WTC11 (cell line): ENCODE measurements at places on chromosomes 6 and 20. TPM values are rescaled to one million over a fixed set of nuclear protein-coding genes. Genes with fewer than 3 reads are reported as not detected.

DNA sequence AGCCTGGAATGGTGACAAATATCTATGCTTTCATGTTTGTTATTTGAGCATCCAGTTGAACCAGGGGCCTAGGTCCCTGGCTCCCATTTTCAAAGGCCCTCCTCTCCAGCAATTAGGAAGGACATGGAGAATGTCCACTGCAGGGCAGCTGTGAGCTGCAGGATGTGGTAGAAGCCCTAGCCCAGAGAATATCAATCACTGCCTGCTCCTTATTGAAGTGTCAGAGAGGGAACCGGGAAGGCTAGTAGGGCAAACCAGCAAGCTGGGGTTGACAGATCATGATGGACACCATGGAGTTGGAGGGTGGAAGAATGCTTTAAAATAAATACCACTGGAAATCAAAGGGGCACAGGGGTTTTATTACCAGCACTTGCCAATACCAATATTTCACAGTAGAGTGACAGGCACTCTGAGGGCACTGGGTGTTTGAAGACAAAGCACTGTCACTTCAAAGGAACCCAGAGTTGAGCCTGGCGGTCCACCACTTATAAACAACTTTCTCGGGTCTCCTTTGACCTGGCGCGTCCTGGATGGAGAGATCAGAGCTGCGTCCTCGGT is 47.7 kb downstream of the ZNF831 start:
- no peak for DNase-seq
- peaks cover 5% of the 10 kb centered on the region for H3K27me3 ChIP-seq
- H3K4me3 ChIP-seq, result no peak overlapping the region
- H3K27ac ChIP-seq, result no peak overlapping the region
- peaks cover 13% of the 10 kb centered on the region for H3K4me1 ChIP-seq

The LRRC73 gene
- total RNA-seq, result 0.73 to 1.4 TPM (median 0.76 TPM) in 3 replicates

The MOXD1 gene
- total RNA-seq, result 1.7 to 2.4 TPM (median 2.3 TPM) in 3 replicates

- H3K36me3 ChIP-seq, result peaks cover 25% of the 10 kb centered on the region
- H3K27ac ChIP-seq, result no peak overlapping the region
- no peaks in the 10 kb centered on the region; the same call in 1 of the 2 replicates for H3K4me1 ChIP-seq
- no peak overlapping the region for H3K4me3 ChIP-seq
These were observed 79.4 kb downstream of the SNX5 start for GRCh38 chr20:17889226-17889625.

GRCh38 chr6:53654745-53655240 is 10.8 kb downstream of the KLHL31 start:
- no peak overlapping the region for H3K4me3 ChIP-seq
- peaks cover 6% of the 10 kb centered on the region for H3K4me1 ChIP-seq
- H3K27me3 ChIP-seq, result peaks cover 20% of the 10 kb centered on the region
- H3K27ac ChIP-seq, result no peak overlapping the region
- DNase-seq, result no peak
- no peaks in the 10 kb centered on the region for H3K36me3 ChIP-seq

The CALHM6 gene
- 0.21 to 1.4 TPM (median 0.44 TPM) in 3 replicates for total RNA-seq

DNA sequence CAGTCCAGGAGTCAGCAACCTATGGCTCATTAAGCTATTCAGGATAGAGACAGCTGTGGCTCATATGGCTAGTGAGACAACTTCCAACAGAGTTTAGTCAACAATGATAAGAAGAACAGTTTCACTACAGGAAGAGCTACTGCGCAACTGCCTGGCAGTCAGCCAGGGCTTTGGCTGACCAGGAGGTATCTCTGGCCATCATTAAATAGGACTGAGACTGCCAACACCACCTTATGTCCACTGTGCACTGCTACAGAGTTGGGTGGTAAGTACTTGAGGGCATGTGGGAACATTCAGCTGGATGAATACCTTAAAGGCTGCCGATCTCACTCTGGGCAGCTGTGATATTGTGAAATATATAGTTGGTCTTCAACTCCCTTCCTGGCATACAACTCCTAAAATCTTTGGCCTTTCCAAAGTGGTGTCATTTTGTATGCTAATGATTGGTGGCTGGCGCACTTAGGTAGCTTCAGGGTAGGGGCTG is 52.2 kb upstream of the FAM83C start:
- H3K27me3 ChIP-seq, result no peaks in the 10 kb centered on the region
- DNase-seq, result no peak
- peaks cover 5% of the 10 kb centered on the region; the same call in 1 of the 2 replicates for H3K4me1 ChIP-seq
- no peak overlapping the region for H3K4me3 ChIP-seq
- no peak overlapping the region for H3K27ac ChIP-seq

GRCh38 chr6:79833964-79834284 is 113.4 kb downstream of the ELOVL4 start:
- DNase-seq, result no peak
- H3K36me3 ChIP-seq, result no peaks in the 10 kb centered on the region
- no peaks in the 10 kb centered on the region for H3K4me1 ChIP-seq
- H3K27me3 ChIP-seq, result no peaks in the 10 kb centered on the region
- H3K4me3 ChIP-seq, result no peak overlapping the region

GRCh38 chr6:20876036-20876435 is 341.8 kb downstream of the CDKAL1 start:
- DNase-seq, result no peak
- H3K36me3 ChIP-seq, result no peaks in the 10 kb centered on the region
- H3K4me3 ChIP-seq, result no peak overlapping the region

DNA sequence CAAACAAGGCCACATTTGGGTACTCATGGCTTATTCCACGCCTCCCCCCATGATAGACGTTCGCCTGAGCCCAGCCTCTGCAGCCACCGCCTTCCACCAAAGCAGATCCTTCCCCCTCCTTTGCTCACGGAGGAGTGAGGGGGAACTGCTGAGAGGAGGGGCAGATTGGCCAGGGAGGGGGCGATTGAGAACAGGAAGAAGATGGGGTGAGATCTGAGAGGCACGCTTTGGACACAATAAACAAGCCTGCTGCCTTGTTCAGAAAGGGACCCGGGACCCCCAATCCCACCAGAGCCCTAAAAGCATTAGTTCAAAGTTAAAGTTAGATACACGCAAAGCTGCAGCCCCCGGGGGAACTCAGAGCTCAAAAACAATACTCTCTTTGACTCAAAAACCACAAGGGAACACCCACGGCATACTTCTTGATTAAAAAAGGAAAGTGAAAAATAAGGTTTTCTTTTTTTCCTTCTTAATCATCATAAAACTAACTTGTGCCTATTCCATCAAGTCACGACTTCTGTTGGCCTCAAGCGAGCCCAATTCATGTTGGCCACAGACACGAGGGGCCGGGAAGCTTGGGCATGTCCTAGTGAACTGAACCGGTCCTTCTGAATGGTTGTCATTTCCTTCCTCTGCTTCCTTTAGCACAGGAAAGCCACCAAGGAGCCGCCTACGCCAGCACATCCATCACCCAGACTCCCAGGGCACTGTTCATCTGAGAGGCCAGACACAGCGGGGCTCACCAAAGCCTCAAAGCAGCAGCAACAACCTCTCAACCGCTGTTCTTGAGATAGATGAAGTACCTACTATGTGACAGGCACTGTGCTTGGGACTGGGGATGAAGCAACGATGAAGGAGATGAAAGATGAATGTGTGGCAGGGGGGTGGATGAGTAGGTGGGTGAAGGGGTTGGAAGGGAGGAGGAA is 44.7 kb downstream of the NFATC2 start:
- H3K4me3 ChIP-seq, result no peak overlapping the region
- H3K27ac ChIP-seq, result no peak overlapping the region
- H3K36me3 ChIP-seq, result no peaks in the 10 kb centered on the region
- peaks cover 9% of the 10 kb centered on the region for H3K4me1 ChIP-seq

DNA sequence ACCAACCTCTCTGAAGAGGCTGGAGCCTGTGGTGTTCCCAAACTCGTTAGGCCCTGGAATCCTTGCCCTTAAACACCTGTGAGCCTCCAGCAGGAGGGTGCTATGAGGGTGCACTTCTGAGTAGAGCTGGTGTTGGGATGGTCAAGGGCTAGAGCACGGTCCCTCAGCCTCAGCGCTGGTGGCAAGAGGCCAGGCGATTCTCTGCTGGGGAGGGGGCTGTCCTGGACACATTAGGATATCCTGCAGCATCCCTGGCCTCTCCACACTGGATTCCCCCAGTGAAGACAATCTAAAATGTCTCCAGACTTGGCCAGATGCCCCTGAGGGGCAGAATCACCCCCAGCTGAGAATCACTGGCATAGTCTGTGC is 157.8 kb downstream of the SYCP2 start:
- H3K36me3 ChIP-seq, result no peaks in the 10 kb centered on the region
- no peak overlapping the region for H3K27ac ChIP-seq
- H3K4me3 ChIP-seq, result no peak overlapping the region
- 0 out of 2 replicates have a peak, but pooled peaks cover 2% of the 10 kb centered on the region for H3K4me1 ChIP-seq
- H3K27me3 ChIP-seq, result peaks cover 24% of the 10 kb centered on the region

The SMLR1 gene
- not detected in 3 replicates for total RNA-seq

DNA sequence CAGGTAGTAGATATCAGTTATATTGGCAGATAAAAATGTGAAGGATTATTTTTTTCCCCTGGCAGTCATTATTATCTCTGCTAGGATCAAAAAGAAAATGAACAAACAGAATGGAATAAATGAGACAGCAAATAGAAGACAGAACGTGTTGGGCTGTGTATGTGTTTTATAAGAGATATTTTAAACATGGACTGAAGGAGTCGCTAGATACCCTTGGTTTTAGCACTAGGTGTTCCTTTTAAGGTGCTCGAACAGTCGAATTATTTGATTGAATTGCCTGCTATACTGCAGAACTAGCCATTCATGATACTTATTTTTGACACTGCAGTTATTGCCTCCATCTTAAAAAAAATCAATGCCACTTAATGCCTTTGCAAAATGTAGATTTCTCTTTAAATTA is 3.7 kb downstream of the GRIK2 start:
- no peak overlapping the region for H3K4me3 ChIP-seq
- H3K27me3 ChIP-seq, result peaks cover 74% of the 10 kb centered on the region
- peaks cover 47% of the 10 kb centered on the region for H3K4me1 ChIP-seq

DNA sequence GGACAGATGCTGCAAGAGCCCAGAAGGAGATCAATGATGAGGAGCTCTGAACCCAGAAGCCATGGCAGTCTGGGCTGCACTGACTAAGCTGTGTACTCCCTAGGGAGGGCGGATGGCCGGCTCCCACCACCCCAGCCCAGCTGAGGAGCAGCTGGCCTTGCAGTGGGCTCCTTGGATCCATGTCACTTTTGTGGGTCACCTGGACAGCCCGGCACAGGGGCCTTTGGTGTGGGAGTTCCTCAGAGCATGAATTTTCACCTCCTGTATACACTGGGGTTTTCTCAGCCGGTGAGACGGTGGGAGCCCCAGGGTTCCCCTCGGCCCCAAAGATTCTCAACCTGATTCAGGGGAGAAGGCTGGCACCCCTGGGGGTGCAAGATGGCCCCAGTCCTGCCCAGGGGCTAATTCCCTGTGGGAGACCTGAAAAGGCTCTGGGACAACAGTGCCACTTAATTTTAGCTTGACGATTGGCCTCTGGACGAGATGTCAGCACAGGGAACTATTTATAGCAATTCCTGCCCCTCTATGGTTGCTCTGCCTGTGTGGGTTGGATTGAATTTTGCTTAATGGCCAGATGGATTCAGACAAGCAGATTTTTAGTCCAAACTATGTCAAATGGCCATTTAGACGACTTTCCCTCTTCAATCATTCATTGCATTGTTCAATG is 121.6 kb upstream of the PMEPA1 start:
- H3K27me3 ChIP-seq, result no peaks in the 10 kb centered on the region
- H3K36me3 ChIP-seq, result no peaks in the 10 kb centered on the region
- H3K27ac ChIP-seq, result no peak overlapping the region
- H3K4me1 ChIP-seq, result peaks cover 10% of the 10 kb centered on the region

DNA sequence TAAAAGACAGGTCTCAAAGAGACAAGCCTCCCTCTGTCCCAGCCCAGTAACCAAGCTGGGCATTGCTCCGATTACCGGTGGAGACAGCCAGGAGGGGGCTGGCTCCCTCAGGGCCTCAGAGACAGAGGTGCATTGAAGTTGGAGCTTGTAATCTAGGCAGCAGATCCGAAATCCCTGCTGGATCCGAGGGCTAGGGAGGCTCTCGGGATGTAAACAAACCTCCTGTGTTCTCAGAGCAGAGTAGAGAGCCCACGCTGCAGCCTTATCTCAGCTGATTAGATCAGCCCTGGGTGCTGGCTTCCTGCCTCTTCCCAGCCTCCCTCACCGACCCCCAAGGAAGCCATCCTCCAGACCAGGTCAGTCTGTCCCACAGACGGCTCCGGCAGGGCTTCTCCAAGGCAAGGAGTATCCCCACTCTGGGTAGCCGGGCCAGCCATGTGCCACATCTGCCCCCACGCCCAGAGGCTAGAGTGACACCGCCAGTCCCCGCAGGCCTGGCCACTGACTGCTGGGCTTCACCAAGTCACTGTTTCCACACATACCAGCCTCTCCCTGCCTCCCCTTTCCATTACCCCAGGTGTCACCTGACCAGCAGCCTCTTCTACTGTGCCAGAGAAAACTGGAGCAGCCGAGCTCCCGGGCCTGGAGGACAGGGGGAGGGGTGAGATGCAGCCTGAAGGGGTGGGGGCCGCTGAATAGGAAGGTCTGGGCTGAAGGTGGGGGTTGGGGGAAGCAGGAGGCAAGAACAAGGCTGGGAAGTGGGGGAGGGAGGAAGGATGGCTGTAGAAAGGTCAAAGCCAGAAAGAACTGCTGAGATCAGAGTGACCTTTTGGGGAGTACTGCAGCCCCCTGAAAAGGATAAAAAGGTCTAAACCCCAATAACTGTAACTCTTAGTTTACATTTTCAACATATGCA is 6.0 kb downstream of the SDC4 start:
- H3K27me3 ChIP-seq, result no peaks in the 10 kb centered on the region
- H3K27ac ChIP-seq, result peak overlapping the region; percentile 98
- peaks cover 99% of the 10 kb centered on the region for H3K4me1 ChIP-seq
- peak; percentile 82 for DNase-seq
- H3K4me3 ChIP-seq, result peak overlapping the region; percentile 65

- peaks cover 3% of the 10 kb centered on the region; the same call in 1 of the 2 replicates for H3K36me3 ChIP-seq
- 0 out of 2 replicates have a peak overlapping the region, but pooled peaks have one; percentile 32 for H3K27ac ChIP-seq
- H3K4me3 ChIP-seq, result no peak overlapping the region
- H3K4me1 ChIP-seq, result 0 out of 2 replicates have a peak, but pooled peaks cover 5% of the 10 kb centered on the region
- no peaks in the 10 kb centered on the region for H3K27me3 ChIP-seq
These were observed 32.4 kb downstream of the COL9A1 start for GRCh38 chr6:70270287-70271005.

DNA sequence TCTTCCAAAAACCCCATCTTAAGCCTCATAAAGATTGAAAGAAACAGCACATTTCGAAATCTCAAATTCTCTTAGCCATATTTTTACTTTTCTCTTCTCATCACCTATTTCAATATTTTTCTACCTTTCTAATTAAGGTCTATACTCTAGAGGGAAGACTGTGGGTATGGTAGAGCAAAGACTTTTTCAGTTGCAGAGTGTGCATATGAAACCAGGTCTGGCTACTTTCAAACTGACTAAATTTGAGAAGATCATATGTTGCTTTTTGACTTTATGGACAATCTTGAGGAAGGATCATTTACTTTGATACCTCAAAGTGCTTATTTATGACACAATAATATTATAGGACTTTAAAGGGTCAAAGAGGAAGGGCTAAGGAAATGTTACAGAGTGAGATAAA is 20.7 kb downstream of the FILIP1 start:
- H3K36me3 ChIP-seq, result no peaks in the 10 kb centered on the region
- H3K27me3 ChIP-seq, result no peaks in the 10 kb centered on the region
- no peak overlapping the region for H3K4me3 ChIP-seq

The UNC5CL gene
- 3.3 to 4.5 TPM (median 3.6 TPM) in 3 replicates for total RNA-seq
